ENCODE measurements at places on chromosomes 3 and 15. TPM values are rescaled to one million over a fixed set of nuclear protein-coding genes. Genes with fewer than 3 reads are reported as not detected.

The LTF gene
- 0.92 TPM for total RNA-seq

The SCG3 gene
- 52.6 TPM for total RNA-seq

The AGTR1 gene
- total RNA-seq, result 1.4 TPM

The TIGIT gene
- not detected for total RNA-seq

The COLQ gene
- 2.5 TPM for total RNA-seq

The FRMD4B gene
- 30.7 TPM for total RNA-seq

The RAD18 gene
- total RNA-seq, result 11.8 TPM

The DVL3 gene
- total RNA-seq, result 39.4 TPM

The PARP3 gene
- 4.8 TPM for total RNA-seq

The ROPN1 gene
- not detected for total RNA-seq

The GHRL gene
- total RNA-seq, result not detected

The UROC1 gene
- not detected for total RNA-seq

The SLC22A14 gene
- 0.69 TPM for total RNA-seq

The UTS2B gene
- not detected for total RNA-seq

The TLR9 gene
- total RNA-seq, result under 0.01 TPM

The PLOD2 gene
- total RNA-seq, result 45.0 TPM

The CIDEC gene
- total RNA-seq, result not detected

The SOX14 gene
- 1.4 TPM for total RNA-seq

The CLSTN2 gene
- total RNA-seq, result 36.7 TPM

The SPTBN5 gene
- 0.92 TPM for total RNA-seq

Measured in diencephalon (tissue), 1 donor.